ENCODE measurements at places on chromosomes 16 and 17. TPM values are rescaled to one million over a fixed set of nuclear protein-coding genes. Genes with fewer than 3 reads are reported as not detected.

The TK2 gene
- total RNA-seq, result 8.7 TPM

The TNFRSF17 gene
- total RNA-seq, result 1.2 TPM

The NR1D1 gene
- total RNA-seq, result 19.2 TPM

The KIF1C gene
- total RNA-seq, result 21.1 TPM

The HS3ST3A1 gene
- total RNA-seq, result not detected

The ADGRG1 gene
- 0.47 TPM for total RNA-seq

The ZNF624 gene
- 10.8 TPM for total RNA-seq

The PTX4 gene
- not detected for total RNA-seq

The UTS2R gene
- not detected for total RNA-seq

The JPH3 gene
- total RNA-seq, result not detected

The MAP2K4 gene
- total RNA-seq, result 51.3 TPM

The CYBA gene
- total RNA-seq, result 235 TPM

The WRAP53 gene
- total RNA-seq, result 9.8 TPM

The MT1G gene
- total RNA-seq, result not detected

The IL17C gene
- total RNA-seq, result 0.60 TPM

The SLC38A8 gene
- not detected for total RNA-seq

The ALOX12 gene
- not detected for total RNA-seq

The GLP2R gene
- total RNA-seq, result not detected

The ARHGAP44 gene
- total RNA-seq, result not detected

The SLC47A2 gene
- not detected for total RNA-seq

The GRB7 gene
- not detected for total RNA-seq

The GRAPL gene
- total RNA-seq, result 67.3 TPM

The OR2C1 gene
- not detected for total RNA-seq

The CA4 gene
- total RNA-seq, result not detected

The SKAP1 gene
- 73.0 TPM for total RNA-seq

The ANKRD13B gene
- total RNA-seq, result 2.3 TPM

The RNF227 gene
- 7.8 TPM for total RNA-seq

The MEIOB gene
- not detected for total RNA-seq

The HES7 gene
- total RNA-seq, result not detected

The KRT17 gene
- not detected for total RNA-seq

The ATXN1L gene
- total RNA-seq, result 34.2 TPM

The HIGD1B gene
- not detected for total RNA-seq

The SHBG gene
- total RNA-seq, result not detected

The KAT2A gene
- 73.3 TPM for total RNA-seq

The MSRB1 gene
- total RNA-seq, result 10.0 TPM

The FOXL1 gene
- not detected for total RNA-seq

The BIRC5 gene
- total RNA-seq, result not detected

The BOLA2B gene
- total RNA-seq, result 66.6 TPM

The TGFB1I1 gene
- total RNA-seq, result 0.58 TPM

The AXIN2 gene
- 21.3 TPM for total RNA-seq

The PKMYT1 gene
- not detected for total RNA-seq

The TBC1D3C gene
- 4.3 TPM for total RNA-seq

The SLC4A1 gene
- total RNA-seq, result not detected

The SOST gene
- not detected for total RNA-seq

The CAVIN1 gene
- total RNA-seq, result not detected

The PIMREG gene
- total RNA-seq, result not detected

The KIF2B gene
- not detected for total RNA-seq

The CIITA gene
- total RNA-seq, result 18.8 TPM

The VAT1L gene
- not detected for total RNA-seq

The RAPGEFL1 gene
- 5.9 TPM for total RNA-seq

The NPIPB9 gene
- total RNA-seq, result 5.8 TPM

The NECAB2 gene
- total RNA-seq, result not detected

The CD300E gene
- not detected for total RNA-seq

The NTN3 gene
- total RNA-seq, result not detected

The VPS25 gene
- total RNA-seq, result 55.2 TPM

The UMOD gene
- not detected for total RNA-seq

The ZG16 gene
- total RNA-seq, result not detected

The CD300LB gene
- total RNA-seq, result not detected
